HepG2 (cell line): ENCODE measurements at places on chromosomes 3 and 15.

DNA sequence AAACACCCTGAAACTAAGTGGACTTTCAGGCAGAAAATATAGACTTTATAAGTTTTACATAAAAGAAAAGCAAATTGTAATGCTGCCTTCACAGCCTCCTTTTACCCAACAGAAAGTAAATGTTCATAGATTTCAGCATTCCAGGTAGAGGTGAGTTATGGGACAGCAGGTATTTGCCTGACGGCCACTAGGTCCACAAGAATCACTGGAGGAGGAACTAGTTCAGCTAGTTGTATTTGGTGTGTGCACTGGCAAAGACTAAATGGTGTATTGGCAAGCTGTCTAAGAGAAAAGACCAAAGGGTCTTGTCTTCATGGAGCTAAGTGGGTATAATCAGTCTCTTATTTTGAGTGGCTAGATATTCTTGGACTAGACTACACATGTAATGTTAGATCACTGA lies 34.2 kb downstream of the ZNF654 start:
- DNase-seq = no peak

- no peak for DNase-seq
These were observed 34.5 kb downstream of the TKT start for GRCh38 chr3:53221345-53221744.

- DNase-seq = no peak
These were observed 39.1 kb upstream of the OSBPL11 start for GRCh38 chr3:125634336-125634950.

GRCh38 chr15:42788725-42789124 lies 51.8 kb upstream of the CDAN1 start:
- no peak for DNase-seq

DNA sequence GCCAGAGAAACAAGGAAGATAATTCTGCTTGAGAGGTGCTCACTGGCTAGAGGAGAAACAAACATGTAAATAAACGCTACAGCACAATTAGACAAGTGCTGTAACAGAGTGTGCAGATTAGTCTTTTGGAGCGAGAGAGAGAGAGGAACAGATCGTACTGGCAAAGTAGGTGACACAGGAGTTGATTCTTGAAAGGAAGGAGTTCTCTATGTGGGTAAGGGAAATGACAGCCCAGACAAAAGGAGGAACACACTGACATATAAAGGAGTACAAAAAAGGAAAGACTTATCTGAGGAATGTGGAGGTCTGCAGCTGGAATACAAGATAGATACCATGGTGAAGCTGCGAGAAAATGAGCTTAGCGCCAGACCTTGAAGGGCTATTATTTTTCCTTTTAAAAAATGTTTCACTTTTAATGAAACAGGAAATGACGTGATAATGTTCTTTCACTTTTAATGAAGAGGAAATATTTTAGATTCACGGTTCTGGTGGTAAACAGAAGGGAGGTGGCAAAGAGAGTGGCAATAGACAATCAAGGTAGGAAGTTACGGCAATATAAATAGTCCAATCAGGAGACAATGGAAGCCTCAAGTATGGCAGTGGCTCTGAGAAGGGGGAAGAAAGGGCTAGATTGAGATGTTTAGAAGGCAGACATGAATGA lies 202.9 kb downstream of the VPS13C start:
- no peak for DNase-seq

GRCh38 chr15:66646308-66646707 lies 55.7 kb upstream of the SMAD6 start:
- no peak for DNase-seq

DNA sequence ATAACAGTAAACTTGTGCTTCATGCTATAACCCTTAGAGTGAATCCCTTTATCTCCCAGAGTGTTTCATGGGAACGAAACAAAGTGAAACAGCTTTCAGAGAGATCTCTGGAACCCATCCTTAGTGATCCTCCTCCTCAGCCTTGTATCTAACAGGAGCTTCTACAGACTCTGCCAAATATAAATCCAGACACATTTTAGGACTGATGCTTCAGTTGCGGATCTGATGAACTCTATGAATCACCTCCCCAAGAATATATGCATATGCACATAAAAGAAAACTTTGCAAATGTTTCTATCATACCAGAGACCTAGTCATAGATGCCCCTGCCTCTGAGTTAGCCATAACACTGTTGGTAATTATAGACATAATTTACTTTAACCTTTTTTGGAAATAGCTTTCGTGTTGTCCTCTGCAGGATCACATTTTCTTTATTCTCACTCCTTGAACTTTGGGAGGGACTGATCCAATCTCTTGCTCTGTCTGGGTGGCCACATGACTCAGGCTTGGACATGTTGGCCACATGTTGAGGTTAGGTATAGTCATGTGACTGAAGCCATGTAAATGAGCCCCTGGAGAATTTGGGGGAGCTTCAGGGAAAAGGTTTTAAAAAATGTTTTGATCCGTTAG lies 306.4 kb upstream of the CNTN3 start:
- no peak for DNase-seq

DNA sequence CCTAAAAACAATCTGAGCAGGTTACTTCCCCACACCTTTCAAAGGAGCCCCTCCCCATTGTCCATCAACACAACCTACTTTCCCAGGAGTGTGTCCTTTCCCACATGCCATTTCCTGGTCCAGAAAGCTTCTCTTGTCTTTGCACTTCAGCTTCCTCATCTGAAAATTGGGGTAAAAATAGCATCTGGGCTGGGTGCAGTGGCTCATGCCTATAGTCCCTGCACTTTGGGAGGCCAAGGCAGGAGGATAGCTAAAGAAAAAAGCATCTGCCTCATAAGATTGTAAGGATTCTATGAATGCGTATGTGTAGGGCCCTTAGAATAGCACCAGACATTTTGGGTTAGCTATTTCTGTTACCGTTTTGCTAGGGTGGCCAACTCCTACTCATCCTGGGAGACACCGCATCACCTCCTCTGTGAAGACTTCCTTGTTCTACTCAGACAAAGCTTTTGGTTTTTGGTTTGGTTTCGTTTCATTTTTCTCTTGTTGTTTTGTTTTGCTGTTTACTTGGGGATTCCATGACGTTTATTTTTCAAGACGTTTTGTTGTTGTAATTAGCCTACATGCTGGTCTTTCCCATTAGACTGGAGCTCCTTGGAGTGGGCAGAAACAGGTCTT lies 224.4 kb upstream of the TLE3 start:
- DNase-seq = no peak

- no peak for DNase-seq
These were observed 55.8 kb downstream of the ADCY5 start for GRCh38 chr3:123392871-123393620.

- peak; percentile 9 for DNase-seq
These were observed 148.0 kb upstream of the OSTN start for GRCh38 chr3:191051037-191051436.

DNA sequence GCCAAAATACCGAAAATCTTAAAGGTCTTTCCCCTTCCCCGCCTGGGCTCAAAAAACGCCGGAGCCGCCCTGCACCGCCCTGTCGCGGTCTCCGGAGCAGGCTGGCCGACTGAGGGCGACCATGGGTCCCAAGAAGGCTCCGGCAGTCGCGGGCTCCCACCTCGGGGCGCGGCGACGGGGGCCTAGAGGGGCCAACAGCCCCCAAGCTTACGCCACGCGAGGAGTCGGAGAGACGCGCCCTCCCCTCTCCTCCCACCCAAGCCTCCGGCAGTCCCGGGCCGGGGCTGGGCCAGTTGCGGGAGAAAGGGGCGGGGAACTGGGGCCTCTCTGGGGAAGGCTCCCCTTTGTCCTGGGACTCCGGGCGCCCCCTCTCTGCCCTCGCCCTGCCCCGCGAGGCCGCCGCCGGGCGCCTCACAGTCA lies 69.2 kb downstream of the GOLGA8B start:
- no peak for DNase-seq

- no peak for DNase-seq
These were observed 15.7 kb downstream of the KLHL6 start for GRCh38 chr3:183539811-183540210.

DNA sequence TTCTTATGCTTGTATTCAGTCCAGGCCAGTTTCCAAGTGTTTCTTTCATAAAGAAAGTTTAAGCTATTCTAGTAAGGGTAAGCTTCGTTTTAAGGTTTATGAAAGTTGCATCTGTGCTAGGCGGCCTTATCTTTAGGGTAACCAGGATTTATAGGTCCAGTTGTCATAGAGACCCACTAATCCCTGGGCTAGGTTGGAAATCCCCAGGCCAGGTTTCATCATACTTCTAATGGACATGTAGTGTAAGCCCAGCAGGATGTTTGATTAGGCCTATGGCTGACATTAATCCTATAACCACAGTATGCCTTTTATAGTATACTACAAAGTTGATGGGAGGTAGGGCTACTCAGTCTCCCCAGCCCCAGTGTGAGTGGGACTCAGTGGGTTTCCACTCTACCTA lies 312.4 kb downstream of the CACNA2D3 start:
- no peak for DNase-seq
